NCI-H526 (cell line): ENCODE measurements at places on chromosomes 5 and 9.

DNA sequence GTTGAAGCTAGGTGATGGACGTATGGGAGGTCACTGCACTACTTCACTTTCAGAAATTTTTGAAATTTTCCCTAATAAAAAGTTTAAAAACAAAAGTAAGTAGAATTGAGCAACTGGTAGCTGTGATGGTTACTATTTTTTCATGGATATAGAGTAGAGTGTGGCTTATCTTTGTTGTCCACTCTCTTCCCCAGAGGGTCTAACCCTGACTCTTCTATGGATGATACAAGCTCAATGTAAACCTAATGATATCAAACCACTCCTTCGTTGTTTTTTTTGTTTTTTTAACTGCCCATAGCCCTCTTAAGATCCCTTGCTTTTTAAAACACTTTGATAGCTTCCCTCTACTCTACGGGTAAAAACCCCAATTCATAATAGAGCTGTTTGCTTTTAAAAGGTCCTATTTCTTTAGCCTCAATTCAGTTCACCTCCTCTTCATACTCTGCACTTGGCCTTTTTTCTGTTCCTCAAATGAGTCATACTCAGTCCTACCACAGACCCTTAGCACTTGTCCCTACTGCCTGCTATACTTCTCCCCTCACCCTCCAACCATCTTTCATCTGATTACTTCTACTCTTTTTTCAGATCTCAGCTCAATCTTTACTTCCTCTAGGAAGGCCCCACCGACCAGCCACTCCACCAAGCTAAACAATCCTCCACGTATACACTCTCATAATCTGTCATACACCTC lies 2.6 kb downstream of the HDAC3 start:
- DNase-seq = no peak

GRCh38 chr9:68608763-68609162 lies 68.1 kb upstream of the TMEM252 start:
- no peak for DNase-seq

DNA sequence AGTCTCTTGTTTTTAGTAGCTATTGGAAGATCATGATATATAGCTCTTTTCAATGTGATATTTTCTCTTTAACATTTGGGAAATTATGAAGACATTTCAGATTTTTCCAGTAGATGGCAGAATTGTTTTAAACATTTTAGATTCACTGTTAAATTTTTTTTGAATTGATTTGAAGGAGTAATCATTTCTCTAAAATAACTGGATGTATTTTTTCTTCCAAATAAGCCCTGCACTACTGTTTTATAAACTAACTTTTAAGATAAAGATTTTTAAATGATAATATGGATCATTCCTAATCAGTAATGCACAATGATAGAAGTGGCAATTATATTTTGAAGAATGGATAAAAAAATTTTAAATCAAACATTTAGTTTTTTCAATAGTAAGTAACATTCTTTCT lies 14.2 kb downstream of the NDUFAF2 start:
- DNase-seq = peak; percentile 49

DNA sequence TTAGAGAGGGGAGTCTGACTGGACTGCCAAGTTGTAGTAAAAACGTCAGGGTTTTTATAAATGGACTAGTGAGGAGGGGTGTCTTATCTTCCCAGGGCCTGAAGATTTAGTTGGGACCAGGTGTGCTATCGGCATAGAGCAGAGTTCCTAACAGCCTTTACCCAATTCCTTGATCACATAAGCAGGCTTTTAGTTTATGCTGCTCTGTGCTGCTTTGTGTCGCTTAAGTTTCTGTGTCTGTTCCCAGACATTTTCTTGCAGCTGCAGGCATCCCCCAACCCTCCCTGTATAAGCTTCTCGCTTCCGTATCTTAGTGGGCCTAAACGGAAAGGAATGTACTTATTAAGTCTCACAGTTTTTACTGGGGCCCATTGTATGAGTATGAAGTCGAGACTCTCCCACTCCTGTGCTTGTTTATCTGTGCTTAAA lies 2.6 kb upstream of the SMC5 start:
- peak; percentile 36 for DNase-seq

GRCh38 chr5:31133488-31133887 lies 60.0 kb upstream of the CDH6 start:
- DNase-seq = no peak

- no peak for DNase-seq
These were observed 57.0 kb downstream of the DUSP1 start for GRCh38 chr5:172713809-172714490.

- no peak for DNase-seq
These were observed 63.5 kb upstream of the OSMR start for GRCh38 chr5:38782180-38782835.

DNA sequence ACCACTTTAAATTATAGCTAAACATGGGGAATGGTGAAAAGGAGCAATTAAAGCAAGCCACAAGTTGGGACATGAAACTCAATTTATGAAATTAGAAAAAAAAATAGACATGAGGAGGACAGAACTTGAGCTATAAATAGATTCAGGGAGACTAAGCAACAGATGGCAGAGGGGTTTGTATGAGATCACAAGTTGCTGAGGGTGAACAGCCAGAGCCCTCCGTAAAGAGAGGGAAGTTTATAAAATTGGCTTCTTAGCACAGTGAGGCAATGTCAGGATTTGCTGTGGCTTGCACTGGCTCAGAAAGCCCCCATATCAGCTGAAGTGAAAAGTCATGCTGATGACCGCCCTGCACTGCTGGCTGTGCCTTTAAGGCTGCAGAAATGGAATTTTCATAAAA lies 443.4 kb upstream of the CD180 start:
- no peak for DNase-seq

DNA sequence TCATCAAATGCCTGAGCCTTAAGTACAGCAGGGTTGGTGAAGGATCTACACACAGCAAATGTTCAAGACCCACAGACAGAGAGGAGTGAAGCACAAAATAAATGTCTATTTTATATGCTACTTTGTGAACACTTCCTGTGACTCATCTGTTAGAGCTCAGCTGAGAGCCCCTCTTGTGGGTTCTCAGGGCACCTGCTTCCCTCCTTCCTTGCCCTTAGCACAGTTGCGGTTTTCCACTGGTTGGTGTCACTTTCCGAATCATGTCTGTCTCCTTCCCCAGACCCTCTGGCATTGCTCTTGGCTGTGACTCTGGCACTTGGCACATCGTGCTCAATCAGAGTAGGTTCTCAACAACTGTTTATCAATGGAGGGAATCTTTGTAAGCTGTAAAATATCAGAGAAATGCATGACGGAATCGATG lies 128.5 kb upstream of the STC2 start:
- no peak for DNase-seq

GRCh38 chr5:167688341-167689130 lies 602.9 kb upstream of the WWC1 start:
- DNase-seq = no peak

GRCh38 chr9:133394687-133395271 lies 18.6 kb downstream of the STKLD1 start:
- no peak for DNase-seq

DNA sequence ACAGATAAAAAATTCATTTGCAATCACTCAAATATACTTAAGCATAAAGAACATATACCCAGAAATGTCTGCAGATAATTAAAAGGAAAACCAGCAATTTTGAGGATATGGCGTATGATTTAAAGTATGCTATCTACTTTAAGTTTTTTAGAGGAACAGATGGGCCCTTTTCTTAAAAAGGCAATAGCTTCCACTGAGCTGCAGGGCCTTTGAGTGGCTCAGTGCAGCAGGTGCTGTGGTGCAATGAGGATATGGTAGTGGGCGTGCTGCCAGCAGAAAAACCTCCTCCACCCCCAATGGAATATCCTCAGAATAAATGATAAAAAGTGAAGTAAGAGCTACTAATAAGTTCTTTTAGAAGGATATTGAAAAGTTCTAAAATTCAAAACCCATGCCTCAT lies 814.5 kb downstream of the MTRR start:
- no peak for DNase-seq

GRCh38 chr9:571066-571465 lies 270.4 kb upstream of the DMRT1 start:
- no peak for DNase-seq

GRCh38 chr9:22700171-22700570 lies 253.5 kb downstream of the DMRTA1 start:
- DNase-seq = no peak

- peak; percentile 63 for DNase-seq
These were observed 1.3 kb upstream of the ABCA2 start for GRCh38 chr9:137029058-137029936.

DNA sequence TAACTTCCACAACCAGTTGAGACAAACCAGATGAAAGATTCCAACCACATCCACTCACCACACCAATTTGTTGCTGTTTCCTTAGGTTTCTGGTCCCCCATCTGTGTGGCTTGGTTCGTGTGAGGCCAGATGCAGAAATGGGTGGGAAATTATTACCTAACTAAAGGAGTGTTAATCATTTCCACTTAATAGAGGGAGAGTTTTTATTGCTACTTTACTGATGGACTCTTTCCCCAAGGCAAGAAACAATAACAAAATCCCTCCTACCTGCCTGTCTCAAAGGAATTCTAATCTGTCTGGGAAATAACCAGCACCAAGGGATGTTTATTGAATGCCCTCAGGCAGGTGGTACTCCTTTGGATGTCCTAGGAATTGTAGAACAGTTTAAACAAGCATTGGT lies 76.3 kb downstream of the TMEM167A start:
- no peak for DNase-seq

DNA sequence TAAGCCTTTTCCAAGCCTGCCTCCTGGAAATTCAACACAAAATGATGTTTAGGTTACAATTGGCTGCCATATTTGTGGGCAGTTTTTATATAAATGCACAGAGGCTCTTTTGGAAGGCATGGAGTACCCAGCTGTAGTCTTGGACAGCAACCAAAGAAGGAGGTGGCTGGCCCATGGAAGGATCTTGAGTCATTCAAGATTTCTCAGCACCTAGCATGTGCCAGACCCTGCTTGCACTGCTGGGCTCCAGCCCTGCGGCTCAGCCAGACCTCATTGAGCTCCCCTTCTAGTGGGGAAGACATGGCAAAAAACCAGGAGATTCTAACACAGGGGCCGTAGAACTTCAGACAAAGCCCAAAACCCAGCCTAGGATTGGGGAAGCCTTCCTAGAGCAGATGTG lies 22.1 kb downstream of the JADE2 start:
- DNase-seq = no peak

GRCh38 chr9:133932633-133933032 lies 59.5 kb downstream of the VAV2 start:
- no peak for DNase-seq

DNA sequence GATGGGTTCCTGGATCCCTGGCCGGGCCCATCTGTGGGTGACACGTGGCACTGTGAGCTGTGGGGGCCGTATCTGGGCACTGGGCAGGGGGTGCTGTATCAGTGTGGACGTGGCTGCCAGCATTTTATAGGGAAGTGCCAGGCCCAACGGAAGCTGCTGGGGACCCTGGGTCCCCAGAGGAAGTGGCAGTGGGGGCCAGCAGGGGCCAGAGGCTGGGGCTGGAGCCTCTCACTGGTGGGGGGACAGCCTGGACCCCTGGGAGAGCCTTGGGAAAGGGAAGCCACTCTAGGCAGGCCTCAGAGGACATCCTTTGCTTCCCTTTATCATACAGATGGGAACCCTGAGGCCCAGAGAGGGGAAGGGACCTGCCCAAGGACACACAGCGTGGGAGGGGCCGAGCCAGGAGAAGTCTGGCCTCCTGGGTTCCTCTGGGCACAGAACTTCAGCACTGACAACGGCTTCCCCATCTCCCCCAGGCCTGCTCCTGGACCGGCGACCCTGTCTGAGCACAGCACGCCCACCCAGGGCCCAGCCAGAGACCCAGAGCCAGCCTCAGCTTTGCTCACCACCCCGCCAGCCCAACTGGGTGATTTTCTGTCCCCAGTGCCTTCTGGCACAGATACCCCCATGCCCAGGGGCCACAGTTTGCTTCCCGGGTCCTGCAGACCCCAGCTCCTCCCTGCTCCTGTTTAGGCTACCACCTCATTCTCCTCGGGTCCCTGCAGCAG lies 15.5 kb upstream of the LAMC3 start:
- DNase-seq = no peak

DNA sequence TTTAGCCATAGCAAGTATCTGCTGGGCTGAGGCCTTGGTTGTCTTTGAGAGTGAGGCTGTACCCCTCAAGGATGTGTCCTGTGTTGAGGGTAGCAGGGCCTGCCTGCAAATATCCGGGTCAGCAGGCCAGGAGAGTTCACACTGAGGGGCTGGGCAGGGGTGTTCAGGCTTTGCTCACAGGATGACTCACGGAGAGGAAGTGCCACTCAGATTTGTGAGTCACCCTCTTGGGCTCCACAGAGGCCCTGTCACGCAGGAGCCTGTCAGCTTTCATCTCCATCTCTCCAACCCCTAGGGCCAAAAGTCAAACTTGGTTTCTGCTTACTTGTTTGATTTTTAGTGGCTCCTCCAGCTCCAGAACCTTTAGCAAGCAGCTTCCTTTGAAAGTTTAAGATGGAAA lies 211.5 kb downstream of the SEC61B start:
- no peak for DNase-seq

- DNase-seq = no peak
These were observed 7.7 kb upstream of the CKMT2 start for GRCh38 chr5:81225463-81225862.

- DNase-seq = no peak
These were observed 86.9 kb downstream of the HACD4 start for GRCh38 chr9:20944507-20944906.

DNA sequence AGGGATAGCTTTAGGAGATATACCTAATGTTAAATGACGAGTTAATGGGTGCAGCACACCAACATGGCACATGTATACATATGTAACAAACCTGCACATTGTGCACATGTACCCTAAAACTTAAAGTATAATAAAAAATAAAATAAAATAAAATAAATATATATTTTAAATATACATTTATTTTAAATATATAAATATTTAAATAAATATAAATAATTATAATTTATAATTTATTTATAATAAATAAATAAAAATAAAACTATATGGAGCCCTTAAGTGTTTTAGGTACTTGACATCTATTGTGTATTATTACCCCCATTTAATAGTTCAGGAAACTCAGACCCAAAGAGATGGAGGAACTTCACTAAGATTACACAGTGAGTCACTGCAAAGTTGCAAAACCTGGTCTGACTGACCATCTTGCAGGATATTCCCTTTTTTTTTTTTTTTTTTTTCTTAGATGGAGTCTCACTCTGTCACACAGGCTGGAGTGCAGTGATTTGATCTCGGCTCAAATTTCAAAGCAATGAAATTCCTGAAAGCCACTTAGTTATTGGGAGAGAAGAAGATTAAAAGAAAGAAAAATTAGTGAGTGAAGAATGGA lies 5.8 kb upstream of the C5orf52 start:
- no peak for DNase-seq

- no peak for DNase-seq
These were observed 33.0 kb downstream of the DDX46 start for GRCh38 chr5:134791580-134791979.
